Stimulated activated CD4-positive, alpha-beta T cell treated with anti-CD3 and anti-CD28 coated beads, Interleukin-12 subunit alpha, Interleukin-12 subunit beta, amount 100 ng/mL, for 24 hours (primary cell): ENCODE measurements at places on chromosomes 7 and 10.

DNA sequence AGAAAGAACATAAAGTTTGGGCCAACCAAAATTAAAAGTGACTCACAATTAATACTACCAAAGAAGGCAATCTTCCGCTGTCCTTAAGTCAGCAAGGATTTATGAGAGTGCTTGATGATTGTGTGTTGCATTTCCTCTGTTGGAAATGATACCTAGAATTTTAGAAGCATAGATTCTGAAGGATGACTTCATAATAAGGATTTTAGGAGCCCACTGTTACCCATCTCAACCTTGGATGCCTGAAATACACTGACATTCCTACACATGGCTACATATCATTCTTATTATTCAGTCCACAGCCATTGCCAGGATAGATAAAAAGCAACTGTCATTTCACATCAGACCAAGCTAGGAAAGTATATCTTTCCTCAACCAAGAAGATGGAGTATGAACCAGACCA lies 823.8 kb downstream of the LRMDA start:
- no peak for DNase-seq

GRCh38 chr10:6542999-6543430 lies 37.1 kb downstream of the PRKCQ start:
- DNase-seq = no peak

DNA sequence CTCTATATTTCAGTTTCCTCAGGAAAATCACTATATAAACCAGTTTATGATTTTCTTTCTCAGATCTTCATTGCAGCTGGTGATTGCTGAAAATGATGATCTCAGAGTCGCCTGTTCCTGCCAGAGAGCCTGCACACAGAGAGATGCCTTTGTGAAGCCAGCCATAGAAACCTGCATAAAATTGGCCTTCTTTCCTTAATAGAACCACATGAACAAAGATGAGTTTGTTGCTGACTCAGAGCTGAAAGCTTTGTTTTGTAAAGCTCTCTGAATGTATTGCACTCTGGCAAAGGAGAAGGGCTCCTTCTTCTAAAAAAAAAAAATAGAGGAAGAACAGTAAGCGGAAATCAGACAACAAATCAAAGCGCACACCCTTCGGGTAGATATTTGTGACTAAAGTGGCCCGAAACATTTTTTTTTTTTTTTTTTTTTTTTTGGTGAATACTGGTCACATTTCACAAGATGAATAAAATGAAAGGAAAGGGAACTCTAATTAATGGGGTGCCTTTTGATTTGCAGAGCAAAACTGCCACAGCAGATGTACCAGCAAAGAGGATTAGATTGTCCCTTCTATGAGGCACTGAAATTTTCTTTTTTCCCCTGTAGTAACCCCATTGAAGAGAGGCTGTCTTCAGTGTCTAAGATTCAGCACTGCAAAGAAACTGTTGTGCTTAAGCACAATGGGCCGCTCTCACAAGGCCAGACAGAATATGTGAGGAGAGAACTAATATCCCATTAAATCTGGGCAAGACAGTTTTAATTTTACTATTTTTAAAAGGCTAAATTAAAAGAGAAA lies 75.1 kb upstream of the PTPRZ1 start:
- no peak for DNase-seq

DNA sequence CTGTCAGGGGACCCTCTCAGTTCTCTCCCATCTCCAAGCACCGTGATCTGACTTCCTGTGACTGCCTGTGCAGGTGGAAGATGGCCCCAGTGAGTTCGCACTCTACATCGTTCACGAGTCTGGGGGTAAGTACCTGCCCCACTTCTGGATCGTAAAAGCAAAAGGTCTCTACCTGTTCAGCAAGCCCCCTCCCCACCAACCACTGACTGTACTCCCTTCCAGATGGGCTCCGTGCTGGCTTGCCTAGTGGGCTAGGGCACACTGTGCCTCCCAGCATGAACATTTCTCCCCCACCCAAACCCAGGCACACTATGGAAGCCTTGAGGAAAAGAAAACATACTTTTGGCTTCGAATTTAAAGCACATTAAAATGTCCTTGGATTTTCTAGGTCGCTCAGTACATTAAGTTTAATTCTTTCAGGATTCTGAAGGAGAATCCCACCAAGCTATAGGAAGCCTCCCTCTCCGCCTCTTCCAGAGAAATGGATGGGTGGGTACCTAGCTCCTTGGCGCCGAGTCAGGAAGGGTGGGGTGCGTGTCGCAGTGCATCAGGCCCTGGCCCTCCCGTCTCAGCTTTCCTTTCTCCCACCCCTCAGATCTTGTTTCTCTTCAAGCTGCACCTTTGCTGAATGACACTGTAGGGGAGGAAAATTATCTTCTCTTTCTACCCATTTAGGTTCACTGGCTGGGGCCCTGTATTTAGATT lies 11.0 kb upstream of the ZNF22 start:
- no peak for DNase-seq

- no peak for DNase-seq
Measured at GRCh38 chr10:47026301-47027107, 115.3 kb downstream of the PTPN20 start.

GRCh38 chr10:102835007-102835482 lies 2.2 kb downstream of the CYP17A1 start:
- DNase-seq = peak; percentile 68

- peak; percentile 25 for DNase-seq
Measured at GRCh38 chr7:102404005-102404861, 8.1 kb downstream of the PRKRIP1 start.

GRCh38 chr10:3811291-3811870 lies 26.4 kb upstream of the KLF6 start:
- DNase-seq = no peak

DNA sequence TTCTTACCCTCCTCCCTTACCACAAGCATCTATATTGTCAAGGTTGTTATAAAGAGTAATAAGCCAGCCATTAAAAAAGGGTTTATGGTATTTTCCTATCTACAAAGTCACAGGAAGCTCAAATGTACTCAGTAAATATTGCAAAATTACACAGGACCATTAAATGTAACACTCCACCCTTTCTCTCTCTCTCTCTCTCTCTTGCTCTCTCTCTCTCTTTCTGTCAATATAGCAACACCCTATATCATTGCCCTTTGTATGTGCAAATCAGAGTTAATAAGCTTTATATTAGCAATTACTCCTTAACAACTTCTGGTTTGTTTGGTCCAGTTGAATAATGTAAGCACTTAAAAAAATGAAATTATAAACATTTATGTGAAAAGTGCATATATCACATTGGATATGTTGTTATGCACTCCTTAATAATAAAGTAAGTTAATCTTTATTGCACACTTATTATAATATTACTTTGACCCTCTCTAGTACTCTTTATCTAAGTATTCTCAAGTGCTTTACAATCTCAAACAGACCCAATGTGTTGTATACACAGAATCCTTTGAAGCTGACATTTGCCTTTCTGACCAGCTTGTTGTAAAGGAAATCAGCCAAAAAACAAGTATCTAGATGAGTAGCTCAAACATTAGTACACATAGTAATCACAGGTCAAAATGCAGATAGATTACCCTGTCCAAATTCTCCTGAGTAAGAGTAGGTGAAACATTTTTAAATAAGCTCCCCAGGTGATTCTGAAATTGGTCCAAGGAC lies 93.2 kb downstream of the CFTR start:
- no peak for DNase-seq

GRCh38 chr10:35908451-35908850 lies 266.4 kb upstream of the FZD8 start:
- DNase-seq = no peak

DNA sequence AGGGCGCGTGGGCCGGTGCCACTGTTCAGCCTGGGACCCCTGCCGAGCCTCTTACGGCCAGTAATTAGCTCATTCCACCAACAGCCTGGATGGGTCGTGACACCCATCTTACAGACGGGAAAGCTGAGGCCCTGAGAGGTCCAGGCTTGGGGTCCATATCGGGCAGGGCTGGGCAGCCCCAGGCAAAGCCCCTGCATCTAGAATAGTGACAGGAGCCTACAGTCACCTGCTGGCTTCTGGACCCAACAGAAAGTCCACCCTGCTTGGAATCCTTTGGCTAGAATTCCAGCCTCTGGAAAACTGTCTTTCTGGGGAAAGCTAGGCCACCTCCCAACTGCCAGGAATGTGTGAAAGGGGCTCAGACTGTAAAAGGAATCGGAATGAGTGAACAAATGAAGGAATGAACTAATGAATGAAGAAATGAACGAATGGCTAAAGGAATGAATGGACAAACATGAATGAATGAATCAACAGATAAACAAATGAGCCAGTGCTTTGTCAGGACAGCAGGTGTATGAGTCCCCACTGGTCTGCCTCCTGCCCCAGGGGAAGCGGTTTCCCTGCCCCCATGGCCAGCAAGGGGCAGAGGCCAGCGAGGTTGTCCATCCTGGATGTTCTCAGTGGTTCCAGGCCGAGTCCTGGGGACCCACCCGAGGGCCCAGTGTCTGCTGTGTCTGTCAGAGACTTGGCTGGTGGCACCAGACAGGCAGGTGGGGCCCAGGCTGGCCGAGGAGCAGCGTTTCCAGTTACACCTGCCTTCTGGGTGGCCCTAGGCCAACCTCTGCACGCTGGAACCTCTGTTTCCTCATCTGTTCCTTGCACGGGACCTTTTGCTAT lies 24.1 kb upstream of the PDGFA start:
- DNase-seq = no peak

DNA sequence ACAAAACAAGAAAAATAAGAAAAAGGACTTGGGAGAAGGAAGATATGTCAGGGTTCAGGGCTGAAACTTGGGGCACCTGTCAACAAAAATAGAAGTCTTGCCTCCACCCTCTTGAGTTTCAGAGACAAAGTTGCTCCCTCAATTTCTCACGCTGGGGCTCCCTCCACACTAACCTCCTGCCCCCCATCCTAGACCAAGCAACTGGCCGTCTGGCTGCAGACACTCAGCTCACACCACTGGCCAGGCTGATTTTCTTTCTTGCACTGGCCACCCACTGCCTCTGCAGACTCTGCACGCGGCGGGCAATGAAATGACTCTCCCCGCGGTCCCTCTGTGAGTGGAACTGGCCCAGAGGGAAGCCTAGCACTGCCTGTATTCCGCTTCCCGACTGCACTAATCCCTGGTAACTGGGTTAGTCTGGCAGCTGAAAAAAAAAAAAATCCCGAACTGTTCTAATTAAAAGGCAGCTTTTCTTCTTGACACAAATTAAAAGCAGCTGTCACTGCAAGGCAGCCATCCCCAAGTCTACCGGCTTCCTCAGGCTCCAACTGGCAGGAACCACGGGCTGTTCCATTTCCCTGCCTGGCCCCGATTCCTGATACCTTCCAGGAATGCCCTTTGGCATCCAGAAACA lies 83.5 kb downstream of the SPDYE5 start:
- DNase-seq = no peak

GRCh38 chr7:99729486-99730237 lies 5.3 kb downstream of the CYP3A7 start:
- no peak for DNase-seq

GRCh38 chr10:110615057-110615747 lies 28.9 kb upstream of the RBM20 start:
- no peak for DNase-seq

DNA sequence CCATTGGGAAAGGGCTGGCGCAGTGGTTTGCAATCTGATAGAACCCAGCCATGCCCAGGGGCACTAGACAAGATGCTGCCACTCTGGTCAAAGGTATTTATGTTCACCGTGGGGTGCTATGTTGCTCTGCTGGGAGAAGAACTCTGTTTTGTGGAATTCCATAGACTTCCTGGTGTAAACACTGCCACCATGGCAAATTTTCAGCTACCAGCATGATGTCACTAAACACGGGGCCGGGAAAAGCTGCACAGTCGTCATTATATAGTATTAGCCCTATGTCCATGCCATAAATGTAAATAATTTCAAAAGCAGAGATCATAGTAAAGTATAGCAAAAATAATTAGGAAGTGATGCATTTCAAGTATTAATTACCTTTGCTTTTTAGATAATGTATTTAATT lies 500.6 kb downstream of the PARD3 start:
- DNase-seq = no peak

DNA sequence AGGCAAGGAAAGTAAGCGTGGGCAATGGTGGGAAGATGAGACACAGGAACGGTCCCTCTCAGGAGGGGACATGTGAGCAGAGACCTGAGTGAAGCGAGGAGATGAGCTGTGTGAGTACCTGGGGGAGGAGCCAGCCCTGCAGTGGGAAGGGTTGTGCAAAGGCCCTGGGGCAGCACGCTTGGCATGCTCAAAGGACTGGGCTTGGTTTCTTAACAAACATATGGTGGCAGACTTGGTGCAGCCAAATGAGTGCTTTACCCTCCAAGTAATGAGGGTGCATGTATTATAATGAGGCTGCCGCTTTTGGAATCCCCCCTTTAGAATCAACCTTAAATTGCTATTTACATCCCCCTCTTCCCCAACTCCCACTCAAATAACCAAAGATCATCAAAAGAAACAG lies 152.7 kb upstream of the FRMD4A start:
- DNase-seq = no peak

DNA sequence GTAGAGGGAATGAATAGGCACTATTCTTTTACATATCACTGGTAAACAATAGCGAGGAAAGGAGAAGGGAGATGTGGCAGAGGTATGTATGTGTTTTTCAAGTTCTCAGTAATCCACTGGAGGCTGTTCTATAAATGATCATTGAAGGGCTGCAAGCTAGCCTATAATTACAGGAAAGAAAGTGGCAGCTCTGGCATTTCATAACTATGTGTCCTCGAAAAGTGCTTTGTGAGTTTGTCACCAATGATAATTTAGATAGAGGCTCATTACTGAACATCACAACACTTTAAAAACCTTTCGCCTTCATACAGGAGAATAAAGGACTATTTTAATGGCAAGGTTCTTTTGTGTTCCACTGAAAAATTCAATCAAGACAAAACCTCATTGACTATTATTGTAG lies 235.1 kb downstream of the FOXP2 start:
- no peak for DNase-seq

GRCh38 chr7:93062599-93062998 lies 55.2 kb downstream of the SAMD9 start:
- DNase-seq = no peak

DNA sequence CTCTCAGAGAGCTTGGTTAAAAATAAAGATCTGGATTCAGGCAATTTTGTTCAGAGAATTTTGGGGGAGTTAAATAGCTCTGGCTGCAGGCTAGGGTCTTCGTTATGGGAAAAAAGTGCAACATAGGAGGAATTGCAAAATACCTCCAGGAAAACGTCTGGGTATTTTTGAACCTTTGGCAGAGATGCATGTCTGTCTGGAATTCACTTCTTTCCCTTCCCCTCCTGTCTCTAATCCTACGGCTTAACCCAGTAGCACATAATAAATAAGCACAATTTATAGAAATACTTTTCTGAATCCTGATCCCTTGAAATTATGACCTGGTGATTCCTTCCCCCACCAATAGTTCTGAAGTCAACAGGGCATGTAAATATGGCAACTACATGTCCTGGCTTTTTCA lies 19.3 kb upstream of the NUP205 start:
- no peak for DNase-seq

- no peak for DNase-seq
Measured at GRCh38 chr7:66667023-66667728, 38.5 kb downstream of the KCTD7 start.
